Panc1 (cell line): ENCODE measurements at places on chromosomes 3 and 15.

- no peaks in the 10 kb centered on the region for H3K4me1 ChIP-seq
- DNase-seq, result no peak
- peaks cover 28% of the 10 kb centered on the region for H3K27me3 ChIP-seq
- H3K36me3 ChIP-seq, result no peaks in the 10 kb centered on the region
These were observed 197.7 kb downstream of the CD47 start for GRCh38 chr3:107892955-107893624.

GRCh38 chr15:81299630-81300273 is 24.2 kb downstream of the STARD5 start:
- no peaks in the 10 kb centered on the region for H3K36me3 ChIP-seq
- H3K4me1 ChIP-seq, result no peaks in the 10 kb centered on the region
- H3K4me3 ChIP-seq, result no peak overlapping the region
- no peak for DNase-seq

GRCh38 chr15:71048913-71049675 is 66.2 kb upstream of the THSD4 start:
- no peak overlapping the region for H3K4me3 ChIP-seq
- H3K27ac ChIP-seq, result no peak overlapping the region; the same call in 1 of the 2 replicates
- H3K4me1 ChIP-seq, result no peaks in the 10 kb centered on the region; the same call in 1 of the 2 replicates
- no peaks in the 10 kb centered on the region for H3K36me3 ChIP-seq
- no peak for DNase-seq

DNA sequence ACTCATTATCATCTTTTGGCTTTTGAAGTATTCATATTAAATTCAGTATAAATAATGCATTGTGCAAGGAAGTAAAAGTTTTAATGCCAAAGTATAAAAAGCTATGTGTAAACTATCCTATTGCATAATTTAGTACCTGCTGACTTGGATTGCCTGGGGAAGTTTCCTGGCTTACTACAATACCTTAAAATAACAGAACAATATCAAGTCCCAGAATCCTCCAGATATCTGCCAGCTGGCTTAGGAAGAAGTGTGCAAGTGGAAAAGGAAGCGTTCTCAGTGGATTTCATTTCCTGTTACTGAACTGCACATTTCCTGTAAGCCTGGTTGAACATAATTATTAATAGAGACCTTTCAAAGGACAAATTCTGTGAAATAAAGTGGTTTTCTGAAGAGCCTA is 236.7 kb downstream of the ADAMTSL3 start:
- H3K27ac ChIP-seq, result no peak overlapping the region
- H3K36me3 ChIP-seq, result no peaks in the 10 kb centered on the region
- H3K4me1 ChIP-seq, result no peaks in the 10 kb centered on the region
- no peak overlapping the region for H3K4me3 ChIP-seq

DNA sequence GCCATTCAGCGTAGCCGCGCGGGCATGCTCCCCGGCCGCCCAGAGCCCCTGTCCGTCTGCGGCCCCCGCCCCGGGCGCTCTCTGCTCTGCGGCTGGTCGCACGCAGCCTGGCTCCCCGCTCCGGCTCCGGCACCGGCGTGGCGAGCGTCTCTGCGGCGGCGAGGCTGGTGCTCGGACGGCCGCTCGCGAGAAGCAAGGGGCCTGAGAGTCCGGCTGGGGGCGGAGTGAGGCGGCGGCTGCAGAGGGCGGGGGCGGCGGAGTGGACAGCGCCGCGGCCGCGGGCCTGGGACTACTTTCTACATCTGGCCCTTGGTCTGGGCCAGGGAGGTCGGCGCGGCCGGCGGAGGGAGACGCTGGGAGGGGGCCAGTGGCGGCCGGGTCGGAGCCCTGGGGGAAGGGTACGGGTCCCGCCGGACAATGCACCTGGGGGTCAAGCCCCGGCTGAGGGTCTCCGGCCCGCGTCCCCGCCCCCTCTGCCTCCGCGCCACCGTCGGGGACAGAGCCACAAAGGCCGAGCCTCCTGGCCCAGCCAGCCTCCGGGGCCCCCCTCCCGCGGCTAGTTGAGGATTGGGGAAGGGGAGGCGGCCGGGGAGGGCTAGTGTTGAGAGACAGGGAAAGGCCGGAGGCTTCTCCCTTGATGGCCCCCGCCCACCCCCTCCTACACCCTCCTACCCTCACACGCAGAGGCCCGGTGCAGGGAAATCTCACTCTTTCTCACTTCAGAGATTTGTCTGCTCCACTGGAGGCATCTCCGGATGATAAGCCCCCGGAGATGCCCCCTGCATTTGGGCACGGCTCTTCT is at the start of gene PRTG:
TSS of gene PRTG (minus strand) at position 226 of the 802 bp plus-strand sequence. CDS start at position 5, 221 bp downstream.
- DNase-seq, result no peak
- H3K27ac ChIP-seq, result peak within 1 kb of the TSS; percentile 82
- H3K27me3 ChIP-seq, result no peaks in the 10 kb centered on the region
- H3K4me3 ChIP-seq, result peak within 1 kb of the TSS; percentile 64
- H3K4me1 ChIP-seq, result peaks cover 13% of the 10 kb centered on the region

DNA sequence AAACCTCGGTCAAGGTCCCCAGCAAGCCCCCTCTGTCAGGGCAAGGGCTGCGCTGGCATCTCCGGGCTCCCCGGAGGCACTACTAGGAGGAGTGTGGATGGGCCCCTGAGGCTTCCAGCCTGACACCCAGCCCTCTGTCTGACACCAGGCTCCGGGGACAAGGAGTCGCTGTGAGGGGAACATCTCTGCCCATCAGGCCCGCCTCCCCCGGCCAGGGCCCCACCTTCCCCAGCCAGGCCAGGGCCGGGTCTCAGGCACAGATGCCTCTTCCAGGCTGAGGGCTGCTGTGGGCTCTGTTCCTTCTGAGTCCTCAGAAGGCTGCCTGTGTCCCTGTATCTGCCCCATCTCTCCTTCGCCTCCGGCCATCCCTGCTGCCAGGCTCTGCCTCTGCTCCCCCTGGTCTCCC is 15.8 kb downstream of the CSPG4 start:
- no peaks in the 10 kb centered on the region for H3K36me3 ChIP-seq
- H3K27ac ChIP-seq, result no peak overlapping the region
- H3K4me3 ChIP-seq, result no peak overlapping the region
- no peaks in the 10 kb centered on the region for H3K27me3 ChIP-seq
- H3K4me1 ChIP-seq, result peaks cover 33% of the 10 kb centered on the region
- no peak for DNase-seq
